ENCODE measurements at places on chromosomes 2 and 18. TPM values are rescaled to one million over a fixed set of nuclear protein-coding genes. Genes with fewer than 3 reads are reported as not detected.

The ABCA12 gene
- 0.08 TPM for polyA plus RNA-seq

The TEKT4 gene
- not detected for polyA plus RNA-seq

The STK17B gene
- 246 TPM for polyA plus RNA-seq

The MC4R gene
- not detected for polyA plus RNA-seq

The MLPH gene
- polyA plus RNA-seq, result not detected

The SRD5A2 gene
- not detected for polyA plus RNA-seq

The CDH19 gene
- polyA plus RNA-seq, result not detected

All from Purkinje cell (primary cell).